Activated gamma-delta T cell treated with anti-CD3 and anti-CD28 coated beads, Interleukin-2, amount 50 U/mL, for 16 hours (primary cell): ENCODE measurements at places on chromosomes 6 and 20.

DNA sequence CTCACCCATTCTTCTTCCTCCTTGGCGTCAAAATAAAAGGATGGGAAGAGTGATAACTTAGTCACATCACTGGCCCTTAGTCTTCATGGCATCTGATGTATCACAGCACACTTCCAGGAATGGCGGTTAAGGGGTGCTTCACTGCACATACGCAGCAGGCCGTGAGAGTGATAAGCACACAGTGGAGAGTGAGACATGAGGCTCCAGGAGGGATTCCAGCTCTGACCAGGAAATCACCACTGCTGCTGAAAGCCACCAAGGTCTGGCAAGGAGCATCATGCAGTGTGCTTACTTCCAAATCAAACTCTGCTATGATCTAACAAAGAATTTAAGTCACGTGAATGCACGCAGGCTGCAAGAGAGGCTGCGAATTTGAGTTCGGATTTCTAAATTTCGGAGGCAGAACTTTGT, 62.4 kb downstream of the ARID1B start:
- no peak for DNase-seq

DNA sequence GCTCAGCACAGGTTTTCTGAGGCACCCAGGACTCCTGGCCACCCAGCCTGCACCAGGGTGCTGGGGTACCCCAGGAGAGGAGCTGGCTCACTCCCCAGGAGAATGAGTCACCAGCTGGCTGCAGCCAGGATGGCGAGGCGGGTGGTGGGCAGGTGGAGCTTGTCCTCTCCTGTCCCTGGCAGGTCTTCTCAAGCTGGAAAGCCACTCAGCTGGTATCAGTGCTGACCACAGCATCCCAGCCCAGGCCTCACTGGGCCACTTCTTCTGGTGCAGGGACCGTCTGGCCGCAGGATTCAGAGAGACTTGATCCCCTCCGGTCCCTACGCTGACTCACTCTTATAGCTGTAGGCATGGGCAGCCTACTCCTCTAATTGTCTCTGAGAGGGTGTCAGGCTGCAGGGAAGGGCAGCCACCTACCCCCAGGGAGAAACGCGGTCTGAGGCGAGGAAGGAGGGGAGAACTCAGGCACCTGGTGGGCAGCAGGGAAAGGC, 22.2 kb downstream of the TFEB start:
- no peak for DNase-seq

- no peak for DNase-seq
Measured at GRCh38 chr6:1894954-1895353, 285.2 kb downstream of the FOXC1 start.

GRCh38 chr6:21186479-21187055, 407.0 kb upstream of the SOX4 start:
- no peak for DNase-seq

DNA sequence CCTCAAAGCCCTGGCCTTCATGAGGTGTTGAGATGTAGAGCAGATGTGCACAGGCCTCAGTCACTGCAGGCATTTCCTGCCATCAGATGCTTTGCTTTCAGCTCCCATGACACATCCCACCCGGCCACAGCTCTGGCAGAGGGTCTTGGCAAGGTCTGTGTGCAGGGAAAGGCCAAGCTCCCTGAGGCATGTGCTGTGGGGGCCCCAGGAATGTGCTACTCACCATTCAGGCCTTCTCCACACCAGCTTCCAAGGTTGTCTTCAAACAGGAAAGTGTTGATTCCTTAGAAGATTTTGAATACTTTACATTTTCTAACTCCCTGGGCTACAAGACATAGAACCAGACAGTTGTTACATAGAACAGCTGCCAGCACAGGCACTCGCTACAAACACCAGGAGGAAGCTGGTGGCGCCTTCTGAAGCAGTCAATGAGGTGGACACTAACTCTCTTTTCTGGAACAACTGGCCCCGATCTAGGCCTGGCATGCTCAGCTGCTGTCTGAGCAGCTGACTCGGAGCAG, 27.8 kb downstream of the CASS4 start:
- DNase-seq = no peak

DNA sequence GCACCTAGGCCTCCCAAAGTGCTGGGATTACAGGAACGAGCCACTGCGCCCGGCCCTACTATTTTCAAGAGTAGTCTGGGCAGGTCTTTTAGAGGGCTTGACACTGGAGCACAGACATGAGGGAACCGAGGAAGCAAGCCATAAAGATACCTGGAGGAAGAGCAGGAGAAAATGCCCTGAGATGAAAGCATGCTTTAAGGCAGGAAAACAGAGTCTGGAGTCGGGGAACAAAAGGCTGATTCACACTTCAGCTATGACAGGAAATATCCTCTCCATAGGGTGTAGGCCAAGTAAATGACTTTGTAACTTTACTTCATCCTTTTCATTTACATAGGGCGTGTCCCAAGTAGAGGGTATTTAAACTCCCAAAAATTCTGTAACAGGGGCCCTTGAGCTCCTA, 4.3 kb upstream of the SERINC3 start:
- no peak for DNase-seq

DNA sequence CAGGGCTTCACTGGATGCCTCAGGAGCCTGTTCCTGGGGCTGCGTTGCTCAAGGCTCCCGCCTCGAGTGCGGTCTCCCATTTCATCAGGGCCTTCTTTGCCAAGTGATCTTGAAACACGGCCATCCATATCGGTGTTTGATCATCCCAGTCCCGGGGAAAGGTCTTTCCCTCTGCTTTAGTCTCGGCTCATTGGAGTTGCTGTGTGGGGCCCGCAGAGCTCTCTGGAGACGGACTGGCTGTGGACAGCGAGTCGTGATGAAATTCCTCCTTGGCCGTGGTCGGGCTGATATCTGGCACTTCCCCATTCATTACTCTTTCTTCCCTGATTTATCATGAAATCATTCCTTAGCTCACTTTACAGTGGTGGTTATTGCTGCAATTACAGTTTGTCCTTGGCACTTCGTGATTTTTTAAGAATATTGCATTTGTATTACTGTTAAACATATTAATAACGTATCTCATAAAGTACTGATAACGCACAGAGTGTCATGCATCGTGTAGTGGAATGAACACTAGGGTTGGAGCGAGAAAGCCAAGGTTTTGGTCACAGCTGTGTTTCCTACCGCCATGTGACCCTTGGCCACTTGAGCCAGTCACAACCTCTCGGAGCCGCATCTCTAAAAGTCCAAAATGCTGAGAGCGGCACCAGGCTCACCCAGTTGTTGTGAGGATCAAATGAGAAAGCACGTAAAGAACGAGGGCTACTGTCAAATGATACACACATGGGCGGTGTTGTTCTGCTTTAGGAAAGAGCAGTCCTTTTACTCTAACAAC, 71.8 kb downstream of the MTHFD1L start:
- no peak for DNase-seq

GRCh38 chr6:52394251-52394666, 25.9 kb upstream of the EFHC1 start:
- no peak for DNase-seq

- DNase-seq = no peak
Measured at GRCh38 chr6:110410511-110410910, 4.9 kb downstream of the DDO start.

- DNase-seq = no peak
Measured at GRCh38 chr20:22098511-22098910, 393.0 kb downstream of the PAX1 start.

DNA sequence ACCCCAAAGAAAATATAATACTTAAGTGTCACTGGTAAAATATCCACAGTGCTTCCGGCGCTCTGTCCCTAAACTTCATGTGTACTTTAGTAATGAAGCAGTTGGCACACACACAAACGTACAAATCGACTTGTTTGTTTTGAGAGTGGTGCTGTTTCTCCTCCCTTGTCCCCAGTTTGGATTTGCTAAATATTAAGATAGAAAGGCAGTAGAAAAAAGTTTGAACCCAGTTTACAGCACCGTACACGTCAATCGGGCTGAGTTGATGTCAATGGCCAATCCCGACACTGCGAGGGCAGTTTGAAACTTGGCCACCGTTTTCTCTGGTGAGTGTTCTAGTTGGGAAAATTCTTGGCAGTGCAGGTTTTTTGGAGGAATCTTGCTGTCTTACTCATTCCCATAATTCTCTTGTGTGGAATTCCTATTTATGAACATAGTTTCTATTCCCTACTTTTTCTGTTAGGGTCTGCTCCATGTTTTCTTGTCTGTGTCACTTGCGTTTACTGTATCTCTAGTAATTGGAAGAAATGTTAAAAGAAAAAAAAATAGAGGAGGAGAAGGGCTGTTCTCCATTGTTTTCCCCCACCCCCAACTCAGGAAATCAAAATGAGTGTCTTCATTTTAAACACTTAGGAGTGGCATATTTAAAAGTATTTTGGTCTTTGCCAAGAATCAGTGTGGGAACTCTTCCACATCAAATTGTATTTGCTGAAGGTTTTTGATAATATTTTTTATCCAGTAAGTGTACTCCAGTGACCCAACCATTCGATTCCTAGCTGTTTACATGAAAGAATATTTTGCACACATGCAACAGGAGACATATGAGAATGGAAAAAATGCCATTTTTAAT, 72.3 kb downstream of the OR2B2 start:
- no peak for DNase-seq

DNA sequence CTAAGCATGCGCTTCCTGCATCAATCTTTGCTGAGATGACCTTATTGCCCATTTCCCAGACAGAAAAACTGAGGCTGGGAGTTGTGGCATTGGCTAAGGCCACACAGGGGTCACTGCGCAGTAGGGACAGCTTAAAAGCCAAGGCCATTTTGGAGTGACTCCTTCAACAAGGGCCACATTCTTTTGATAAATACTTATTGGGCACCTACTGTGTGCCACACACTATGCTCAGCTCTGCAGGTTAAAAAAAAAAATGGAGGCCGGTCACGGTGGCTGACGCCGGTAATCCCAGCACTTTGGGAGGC, 108.6 kb downstream of the CEBPB start:
- DNase-seq = no peak

DNA sequence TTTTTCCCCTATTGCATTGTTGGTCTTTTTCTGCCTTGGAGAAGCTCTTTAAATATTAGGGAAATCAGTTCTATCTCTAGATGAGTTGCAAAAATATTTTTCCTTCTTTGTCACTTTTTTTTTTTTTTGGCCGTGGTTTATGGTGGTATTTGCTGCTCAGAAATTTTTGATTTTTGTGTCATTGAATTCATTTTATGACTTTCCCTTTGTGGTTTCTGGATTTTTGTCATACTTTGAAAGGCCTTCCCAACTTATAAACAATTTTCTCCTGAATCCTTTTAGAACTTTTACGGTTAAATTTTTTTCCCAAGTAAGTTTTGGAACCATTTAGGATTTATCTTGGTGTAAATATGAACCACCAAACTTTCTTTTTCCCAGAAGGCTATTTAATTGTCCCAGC, 145.6 kb downstream of the GJA10 start:
- no peak for DNase-seq

DNA sequence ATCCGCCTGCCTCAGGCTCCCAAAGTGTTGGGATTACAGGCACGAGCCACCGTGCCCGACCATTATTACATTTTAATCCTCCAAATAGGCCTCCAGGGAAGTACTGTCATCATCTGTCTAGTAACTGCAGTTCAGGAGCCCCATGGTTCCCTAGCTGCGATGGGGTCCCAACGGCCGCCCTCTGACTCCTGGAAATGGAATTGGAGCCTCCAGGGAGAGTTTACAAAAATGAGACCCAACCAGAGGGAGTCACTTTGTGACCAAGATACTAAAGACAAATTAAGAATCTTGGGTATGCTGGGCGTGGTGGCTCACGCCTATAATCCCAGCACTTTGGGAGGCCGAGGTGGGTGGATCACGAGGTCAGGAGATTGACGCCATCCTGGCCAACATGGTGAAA, 36.7 kb downstream of the TFAP2C start:
- DNase-seq = no peak

GRCh38 chr6:163333701-163334663, 80.5 kb upstream of the QKI start:
- DNase-seq = no peak

DNA sequence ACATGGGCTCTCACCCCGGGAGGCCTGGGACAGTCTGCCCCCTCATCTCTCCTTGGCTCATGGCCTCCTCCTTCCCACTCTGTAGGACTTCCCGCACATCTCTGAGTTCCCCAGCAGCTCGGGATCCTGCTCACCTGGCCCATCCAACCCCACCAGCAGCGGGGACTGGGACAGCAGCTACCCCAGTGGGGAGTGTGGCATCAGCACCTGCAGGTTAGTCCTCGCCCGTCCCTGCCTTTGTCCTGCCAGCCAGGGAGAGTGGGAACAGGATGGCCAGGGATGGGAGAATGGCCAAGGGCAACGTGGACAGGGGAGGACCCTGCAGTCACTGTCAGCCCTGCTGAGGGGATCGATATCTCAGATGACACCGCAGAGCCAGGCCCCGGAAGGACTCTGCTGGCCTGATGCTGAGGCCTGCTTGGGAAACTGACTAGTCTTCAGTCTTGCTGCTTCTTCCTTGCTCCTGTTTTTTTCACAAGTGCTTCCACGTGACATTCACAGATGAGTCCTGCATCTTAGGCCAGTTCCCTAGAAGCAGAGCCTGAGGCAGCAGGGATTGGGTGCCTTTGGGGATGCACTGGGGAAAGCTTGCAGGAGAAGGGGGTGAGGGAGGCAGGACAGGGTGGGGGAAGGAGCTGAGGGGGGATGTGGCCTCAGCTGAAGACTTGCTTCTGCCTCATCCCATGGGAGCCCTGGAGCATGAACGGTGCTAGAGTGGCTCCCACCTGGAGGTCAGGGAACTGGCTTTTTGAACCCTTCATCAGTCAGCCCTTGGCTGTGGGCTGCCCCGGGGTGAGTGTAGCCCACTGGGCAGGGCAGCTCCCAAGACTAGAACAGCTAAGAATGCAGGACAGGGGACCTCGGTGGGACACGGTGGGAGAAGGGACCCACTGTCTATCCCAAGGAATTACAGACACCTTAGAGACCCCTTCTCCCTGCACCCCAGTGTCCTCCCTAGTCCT, 120.1 kb downstream of the JPH2 start:
- no peak for DNase-seq

- no peak for DNase-seq
Measured at GRCh38 chr20:31908016-31908415, 37.6 kb downstream of the TTLL9 start.

DNA sequence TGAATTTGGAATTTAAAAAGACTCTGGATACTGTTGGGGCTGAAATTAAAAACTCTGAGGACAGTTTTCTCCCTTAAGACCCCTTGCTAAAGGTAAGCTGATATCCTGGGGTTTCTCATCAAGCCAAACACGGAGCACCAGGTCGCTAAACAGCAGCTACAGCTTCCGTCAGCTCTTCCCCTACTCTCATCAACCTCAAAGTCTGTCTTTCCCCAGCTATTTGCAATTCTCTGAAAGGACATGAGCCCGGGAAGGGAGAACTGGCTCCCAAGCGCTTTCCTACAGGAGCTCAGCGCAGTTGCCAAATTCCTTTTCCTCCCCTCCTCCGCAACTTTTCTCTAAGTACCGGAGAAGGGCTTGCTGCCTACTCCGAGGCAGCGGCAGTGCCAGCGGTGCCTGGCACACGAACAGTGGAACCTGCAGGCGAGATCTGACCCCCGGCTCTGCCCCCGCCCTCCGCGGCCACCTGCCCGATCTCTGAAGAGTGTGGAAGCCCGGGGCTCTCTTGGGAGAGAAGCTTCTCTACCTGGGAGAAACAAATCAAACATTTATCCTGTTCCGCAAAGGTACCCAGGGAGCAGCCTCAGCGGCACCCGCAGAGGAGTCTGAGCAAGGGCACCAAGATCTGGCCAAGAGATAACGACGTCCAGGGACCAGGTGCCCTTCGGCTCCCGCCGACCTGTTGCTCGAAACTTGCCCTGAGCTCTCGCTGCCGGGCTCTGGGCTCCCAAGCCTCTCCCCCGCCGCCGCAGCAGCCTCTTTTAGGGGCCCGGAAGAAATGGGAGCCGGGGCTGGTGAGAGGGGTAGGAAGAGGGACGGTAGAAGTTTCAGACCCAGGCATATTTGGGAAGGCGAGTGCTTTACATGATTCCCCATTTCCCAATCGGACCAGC, 2.2 kb downstream of the CBLN4 start:
- DNase-seq = no peak

- DNase-seq = no peak
Measured at GRCh38 chr6:49321561-49322072, 141.4 kb downstream of the MMUT start.
